ENCODE measurements at places on chromosomes 2 and 18.
A peak's percentile ranks its signal among the peaks of the same experiment; 100 is the strongest.

- no peak overlapping the region for H3K4me3 ChIP-seq
- no peaks in the 10 kb centered on the region for H3K36me3 ChIP-seq
- H3K4me1 ChIP-seq = no peaks in the 10 kb centered on the region
- H3K27ac ChIP-seq = no peak overlapping the region
- no peak for DNase-seq
- H3K27me3 ChIP-seq = no peaks in the 10 kb centered on the region
Measured at GRCh38 chr2:164747783-164748433, 93.7 kb downstream of the COBLL1 start.

DNA sequence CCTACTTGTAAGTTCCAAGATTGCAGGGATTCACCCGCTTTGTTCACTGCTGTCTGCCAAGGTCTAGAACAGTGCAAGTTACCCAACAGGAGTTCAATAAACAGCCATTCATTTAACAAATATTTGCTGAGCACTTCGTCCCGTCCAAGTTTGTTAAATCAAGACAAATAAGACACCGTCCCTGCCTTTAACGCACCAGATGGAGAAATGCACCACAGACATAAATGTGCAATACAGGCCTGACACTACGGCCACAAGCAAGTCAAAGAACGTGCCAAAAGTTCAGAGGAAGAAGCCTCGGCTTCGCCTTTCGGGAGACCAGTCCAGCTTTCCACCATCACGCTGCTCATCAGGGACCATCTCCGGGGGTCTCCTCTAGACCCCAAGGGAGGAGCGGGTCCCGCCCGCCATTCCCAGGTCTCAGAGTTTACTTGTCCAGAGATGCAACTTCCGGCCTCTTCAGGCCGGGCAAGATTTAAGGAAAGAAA, 429 bp downstream of the C2orf76 start:
- peak; percentile 13 for DNase-seq
- H3K36me3 ChIP-seq = peaks cover 36% of the 10 kb centered on the region
- peak overlapping the region; percentile 100 for H3K27ac ChIP-seq
- H3K27me3 ChIP-seq = no peaks in the 10 kb centered on the region
- H3K4me1 ChIP-seq = peaks cover 50% of the 10 kb centered on the region
- peak overlapping the region; percentile 100 for H3K4me3 ChIP-seq

DNA sequence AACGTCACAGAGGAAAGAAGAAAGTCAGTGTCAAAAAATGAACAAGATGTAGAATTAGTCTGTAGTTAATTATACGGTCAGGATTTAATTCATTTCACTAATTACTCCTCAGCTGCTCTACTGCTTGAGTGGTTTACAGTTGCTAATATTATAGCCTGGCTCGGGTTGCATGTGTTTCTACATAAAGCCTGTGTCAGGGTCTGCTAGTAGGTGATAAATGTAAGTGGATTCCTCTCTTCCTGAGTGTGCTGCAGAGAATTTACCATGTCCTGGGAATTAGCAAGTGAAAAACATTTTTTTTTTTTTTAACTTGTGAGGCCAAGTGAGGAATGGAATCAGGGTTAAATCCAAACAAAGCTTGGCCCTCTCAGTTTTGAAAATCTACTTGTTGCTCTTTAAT, 622.6 kb downstream of the EPHA4 start:
- no peak overlapping the region for H3K4me3 ChIP-seq
- H3K36me3 ChIP-seq = no peaks in the 10 kb centered on the region
- H3K27ac ChIP-seq = no peak overlapping the region
- no peaks in the 10 kb centered on the region for H3K4me1 ChIP-seq
- H3K27me3 ChIP-seq = no peaks in the 10 kb centered on the region
- DNase-seq = no peak

- no peak overlapping the region for H3K4me3 ChIP-seq
- H3K27ac ChIP-seq = no peak overlapping the region
- DNase-seq = no peak
- H3K27me3 ChIP-seq = no peaks in the 10 kb centered on the region
- H3K36me3 ChIP-seq = no peaks in the 10 kb centered on the region
Measured at GRCh38 chr2:150403457-150403856, 84.0 kb downstream of the RND3 start.

GRCh38 chr2:178485356-178485755, 5.1 kb downstream of the PLEKHA3 start:
- H3K27me3 ChIP-seq = no peaks in the 10 kb centered on the region
- H3K4me1 ChIP-seq = peaks cover 47% of the 10 kb centered on the region
- H3K4me3 ChIP-seq = no peak overlapping the region
- peaks cover 22% of the 10 kb centered on the region for H3K36me3 ChIP-seq
- no peak overlapping the region for H3K27ac ChIP-seq
- no peak for DNase-seq

DNA sequence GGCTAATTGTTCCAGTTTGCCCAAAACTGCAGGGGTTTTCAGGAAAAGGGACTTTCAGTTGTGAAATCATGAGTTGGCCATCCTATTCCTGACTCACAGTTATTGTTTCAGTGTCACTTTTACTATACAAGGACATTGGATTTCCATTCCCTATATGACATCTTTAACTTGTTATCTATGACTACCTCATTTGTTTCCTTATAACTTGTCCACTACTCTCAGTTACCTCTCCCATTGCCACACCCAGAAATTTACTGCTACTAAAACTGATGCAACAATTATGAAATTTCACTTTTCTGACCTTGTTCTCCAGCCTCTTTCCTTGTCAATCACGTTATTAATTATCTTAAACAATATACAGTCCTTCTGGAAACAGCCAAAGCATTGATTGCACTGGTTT, 116.5 kb upstream of the ZNF804A start:
- no peak overlapping the region for H3K27ac ChIP-seq
- no peaks in the 10 kb centered on the region for H3K4me1 ChIP-seq
- H3K4me3 ChIP-seq = no peak overlapping the region

- H3K27me3 ChIP-seq = no peaks in the 10 kb centered on the region
Measured at GRCh38 chr18:7017013-7017412, 100.6 kb downstream of the LAMA1 start.

- no peak overlapping the region for H3K27ac ChIP-seq
- no peak for DNase-seq
- peaks cover 4% of the 10 kb centered on the region for H3K36me3 ChIP-seq
- H3K27me3 ChIP-seq = peaks cover 13% of the 10 kb centered on the region
- peak overlapping the region; percentile 78 for H3K4me3 ChIP-seq
Measured at GRCh38 chr18:13217971-13218367, 591 bp upstream of the LDLRAD4 start.

DNA sequence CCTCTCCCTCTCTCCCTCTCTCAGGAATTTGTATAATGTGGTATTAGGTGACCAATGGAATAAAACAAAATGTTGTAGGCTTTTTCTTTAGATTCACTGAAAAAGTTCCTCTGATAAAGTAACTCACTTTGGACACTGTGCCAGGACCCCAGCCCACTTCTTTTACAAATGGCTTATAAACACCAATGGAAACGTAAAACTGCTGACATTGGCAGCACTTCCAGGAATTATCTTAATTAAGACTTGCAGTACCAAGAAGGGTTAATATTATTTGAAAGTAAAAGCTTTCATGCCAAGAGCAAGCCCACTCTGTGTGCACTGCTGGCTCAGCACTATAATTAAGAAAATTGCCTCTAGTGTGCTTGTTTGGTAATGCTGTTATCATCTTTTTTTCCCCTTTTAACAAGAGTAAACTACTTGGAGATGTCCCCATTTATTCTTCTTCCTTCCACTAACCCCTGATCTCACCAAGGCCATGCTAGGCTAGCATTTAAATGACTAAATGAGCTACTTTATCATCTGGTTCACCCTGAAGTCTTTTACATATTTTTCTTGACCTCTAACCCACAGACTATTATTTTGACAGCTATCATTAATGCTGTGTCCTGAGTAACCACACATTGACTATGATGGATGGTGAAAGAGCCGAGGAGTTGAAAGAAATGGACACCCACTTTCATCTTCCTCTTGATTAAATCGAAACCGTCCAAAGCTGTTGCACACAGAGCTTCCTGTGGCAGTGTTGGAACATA, 232.2 kb upstream of the ETAA1 start:
- no peak overlapping the region for H3K4me3 ChIP-seq

DNA sequence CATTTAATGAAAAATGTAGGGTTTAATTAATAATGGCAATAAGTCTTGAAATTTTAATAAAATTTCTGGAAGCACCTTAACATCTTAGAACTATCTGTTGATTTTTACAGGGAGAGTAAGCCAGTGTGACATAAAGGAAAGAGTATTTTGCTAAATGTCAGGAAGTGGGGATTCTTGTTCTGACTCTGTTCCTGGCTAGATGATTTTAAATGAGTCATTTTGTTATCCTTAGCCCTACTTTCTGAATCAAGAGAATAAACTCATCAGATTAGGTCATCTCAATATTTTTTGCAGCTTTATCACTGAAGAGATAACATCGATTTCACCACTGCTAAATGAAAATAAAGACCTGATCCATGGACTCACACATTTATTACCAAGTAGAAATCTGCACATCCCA, 377.5 kb upstream of the CYRIA start:
- H3K4me1 ChIP-seq = no peaks in the 10 kb centered on the region
- no peak overlapping the region for H3K4me3 ChIP-seq
- DNase-seq = no peak
- no peak overlapping the region for H3K27ac ChIP-seq

- H3K4me3 ChIP-seq = no peak overlapping the region
- H3K36me3 ChIP-seq = no peaks in the 10 kb centered on the region
- H3K4me1 ChIP-seq = no peaks in the 10 kb centered on the region
- no peak overlapping the region for H3K27ac ChIP-seq
- H3K27me3 ChIP-seq = peaks cover 5% of the 10 kb centered on the region
Measured at GRCh38 chr2:236755278-236755840, 185.7 kb downstream of the ACKR3 start.

DNA sequence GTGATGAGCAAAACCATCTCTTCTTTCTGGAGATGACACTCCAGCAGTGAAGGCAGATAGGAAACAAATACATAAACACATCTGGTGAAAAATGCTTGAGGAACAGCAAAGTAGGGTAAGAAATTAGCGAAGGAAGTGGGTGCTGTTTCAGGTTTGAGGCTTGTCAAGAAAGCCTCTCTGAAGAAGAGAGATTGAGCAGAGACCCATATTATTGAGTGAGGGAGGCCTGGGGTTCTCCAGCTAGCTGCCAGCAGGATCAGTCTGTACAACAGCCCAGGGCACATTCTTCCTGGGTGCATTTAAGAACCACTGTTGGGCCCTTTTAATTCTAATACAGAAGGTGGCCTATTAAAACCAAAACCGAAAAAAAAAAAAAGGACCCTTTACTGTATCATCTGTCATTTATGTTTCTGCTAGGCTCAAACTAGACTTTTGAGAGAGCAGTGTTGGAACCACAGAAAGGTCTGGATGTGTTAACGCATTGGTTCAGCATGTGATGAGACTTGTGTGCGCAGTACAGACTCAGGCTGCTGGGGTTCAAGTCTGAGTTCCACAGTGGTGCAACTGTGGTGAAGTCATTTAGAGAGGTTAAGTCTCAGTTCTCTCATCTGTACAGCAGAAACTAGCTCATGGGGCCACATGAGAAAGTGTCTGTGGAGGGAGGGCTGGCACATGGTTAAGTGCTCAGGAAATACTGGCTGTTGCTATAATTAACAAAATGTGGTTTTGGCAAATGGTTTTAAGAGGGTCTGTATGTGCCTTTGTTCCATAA, 28.9 kb downstream of the MGAT5 start:
- H3K27ac ChIP-seq = peak overlapping the region; percentile 89
- H3K4me1 ChIP-seq = peaks cover 48% of the 10 kb centered on the region
- peak overlapping the region; percentile 59 for H3K4me3 ChIP-seq
- DNase-seq = peak; percentile 82
- peaks cover 16% of the 10 kb centered on the region for H3K36me3 ChIP-seq

GRCh38 chr2:233178994-233179847, 72.3 kb upstream of the ATG16L1 start:
- DNase-seq = no peak
- H3K4me3 ChIP-seq = no peak overlapping the region
- H3K27ac ChIP-seq = peak overlapping the region; percentile 9
- H3K36me3 ChIP-seq = peaks cover 27% of the 10 kb centered on the region

- peaks cover 2% of the 10 kb centered on the region for H3K4me1 ChIP-seq
- H3K27me3 ChIP-seq = no peaks in the 10 kb centered on the region
- no peak overlapping the region for H3K4me3 ChIP-seq
- no peaks in the 10 kb centered on the region for H3K36me3 ChIP-seq
- H3K27ac ChIP-seq = no peak overlapping the region
Measured at GRCh38 chr2:121977326-121977725, 221.9 kb downstream of the TSN start.

- no peak overlapping the region for H3K27ac ChIP-seq
- no peak overlapping the region for H3K4me3 ChIP-seq
- H3K36me3 ChIP-seq = no peaks in the 10 kb centered on the region
- no peaks in the 10 kb centered on the region for H3K4me1 ChIP-seq
- no peak for DNase-seq
Measured at GRCh38 chr2:46339200-46339599, 42.0 kb downstream of the EPAS1 start.

DNA sequence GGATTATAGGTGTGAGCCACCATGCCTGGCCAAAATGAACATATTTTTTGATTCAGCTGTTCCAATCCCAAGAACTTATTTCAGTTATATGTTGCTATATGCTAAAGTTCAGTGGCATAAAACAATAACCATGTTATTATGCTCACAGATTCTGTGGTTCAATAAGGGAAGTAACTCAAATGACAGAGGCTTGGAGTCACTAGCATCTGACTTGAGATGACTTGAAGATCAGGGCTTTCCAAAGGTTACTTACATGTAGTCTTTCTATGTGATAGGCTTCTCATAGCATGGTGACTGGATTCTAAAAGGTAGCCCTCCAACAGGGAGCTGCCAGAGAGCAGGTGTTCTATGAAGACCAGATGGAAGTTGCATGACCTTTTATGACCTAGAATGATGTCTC, 17.2 kb downstream of the CLK1 start:
- no peaks in the 10 kb centered on the region for H3K27me3 ChIP-seq
- H3K27ac ChIP-seq = no peak overlapping the region
- no peak for DNase-seq
- H3K4me3 ChIP-seq = no peak overlapping the region

GRCh38 chr2:109429567-109430328, 184.0 kb downstream of the SEPTIN10 start:
- no peak overlapping the region for H3K27ac ChIP-seq
- H3K27me3 ChIP-seq = no peaks in the 10 kb centered on the region
- H3K36me3 ChIP-seq = no peaks in the 10 kb centered on the region
- no peak overlapping the region for H3K4me3 ChIP-seq
- DNase-seq = no peak

DNA sequence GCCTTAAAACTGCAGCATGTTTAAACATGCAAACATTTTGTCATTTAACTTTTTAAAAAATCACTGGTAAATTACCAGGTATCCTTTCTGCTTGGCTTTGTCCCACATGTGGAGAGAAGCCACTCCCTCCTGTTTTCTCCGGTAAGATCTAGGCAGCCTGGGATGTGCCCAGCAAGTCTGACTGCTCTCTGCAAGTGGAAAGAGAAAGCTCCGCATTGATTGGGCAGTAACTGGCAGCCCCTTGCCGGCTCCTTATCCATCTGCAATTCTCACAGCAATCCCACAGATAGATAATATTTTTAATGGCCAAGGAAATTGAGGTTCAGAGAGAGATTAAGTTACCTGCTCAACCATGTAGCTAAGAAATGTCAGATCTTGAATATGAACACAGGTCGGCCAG, 136.1 kb downstream of the TMEM200C start:
- no peak overlapping the region for H3K4me3 ChIP-seq
- no peak overlapping the region for H3K27ac ChIP-seq
- H3K27me3 ChIP-seq = peaks cover 2% of the 10 kb centered on the region
- no peaks in the 10 kb centered on the region for H3K36me3 ChIP-seq
- H3K4me1 ChIP-seq = no peaks in the 10 kb centered on the region
